ENCODE measurements at places on chromosomes 3 and 15. TPM values are rescaled to one million over a fixed set of nuclear protein-coding genes. Genes with fewer than 3 reads are reported as not detected.

Gene MNS1
- 1.0 TPM for total RNA-seq

Gene MELTF
- total RNA-seq: 5.9 TPM

Gene LYZL4
- not detected for total RNA-seq

Gene ALDH1A3
- total RNA-seq: 36.9 TPM

DNA sequence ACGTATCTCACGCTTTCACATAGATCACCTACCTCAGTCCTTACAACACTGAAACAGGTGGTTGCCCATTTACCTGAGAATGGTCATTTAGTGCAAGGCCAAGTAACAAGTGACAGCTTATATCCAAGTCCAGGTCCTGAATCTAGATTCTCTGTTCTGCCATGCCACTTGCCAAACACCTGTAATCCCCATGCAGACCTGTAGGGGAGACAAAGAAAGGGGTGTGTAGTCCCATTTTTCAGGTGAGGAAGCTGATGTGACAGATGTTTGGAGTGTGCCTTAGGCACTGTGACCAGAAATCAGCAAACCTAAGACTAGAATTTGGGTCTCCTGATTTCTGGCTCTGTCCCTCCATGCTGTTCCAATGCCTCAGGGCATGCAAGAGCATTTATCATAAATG, 12.7 kb downstream of the ZNF35 start:
- H3K4me1 ChIP-seq: no peaks in the 10 kb centered on the region
- H3K27me3 ChIP-seq: no peaks in the 10 kb centered on the region
- H3K4me3 ChIP-seq: no peak overlapping the region
- H3K36me3 ChIP-seq: peaks cover 25% of the 10 kb centered on the region

DNA sequence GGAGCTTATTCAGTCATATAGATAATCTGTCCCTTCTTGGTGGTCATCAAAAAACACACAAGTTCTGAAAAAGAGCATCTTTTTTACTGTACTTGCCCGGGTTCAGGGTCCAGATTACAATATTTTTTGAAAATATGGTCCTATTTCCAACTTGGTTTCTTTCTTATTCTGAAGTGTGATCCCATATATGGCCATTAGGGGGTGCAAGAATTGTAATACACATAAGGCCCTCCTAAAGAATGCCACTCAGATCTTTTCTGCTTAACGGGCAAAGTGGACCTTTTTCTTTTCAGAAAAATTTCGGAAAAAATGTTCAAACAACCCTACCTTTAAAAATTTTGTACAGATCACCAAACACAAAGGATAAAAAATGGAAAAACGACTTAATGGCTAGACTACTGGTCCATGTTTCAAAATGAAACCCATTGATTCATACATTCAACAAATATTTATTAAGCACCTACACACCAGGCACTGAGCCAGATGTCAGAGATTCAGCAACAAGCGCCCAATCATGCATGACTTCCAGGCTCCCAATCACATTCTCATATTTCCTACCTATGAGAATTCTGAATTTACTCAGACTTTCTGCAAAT, 102.0 kb upstream of the MYRIP start:
- no peaks in the 10 kb centered on the region for H3K27me3 ChIP-seq
- H3K4me3 ChIP-seq: no peak overlapping the region
- DNase-seq: no peak
- no peak overlapping the region for H3K27ac ChIP-seq

GRCh38 chr3:20912406-20912805, 726.4 kb upstream of the SGO1 start:
- H3K27ac ChIP-seq: no peak overlapping the region
- H3K27me3 ChIP-seq: no peaks in the 10 kb centered on the region
- no peaks in the 10 kb centered on the region for H3K36me3 ChIP-seq
- DNase-seq: no peak

GRCh38 chr3:194565597-194566190, 67.5 kb downstream of the TMEM44 start:
- H3K4me3 ChIP-seq: no peak overlapping the region
- H3K4me1 ChIP-seq: no peaks in the 10 kb centered on the region
- DNase-seq: no peak
- H3K27ac ChIP-seq: no peak overlapping the region
- no peaks in the 10 kb centered on the region for H3K27me3 ChIP-seq

- no peak for DNase-seq
- no peaks in the 10 kb centered on the region for H3K36me3 ChIP-seq
- no peak overlapping the region for H3K4me3 ChIP-seq
- H3K27ac ChIP-seq: no peak overlapping the region
Measured at GRCh38 chr15:38721568-38721945, 156.9 kb upstream of the RASGRP1 start.

- no peaks in the 10 kb centered on the region for H3K27me3 ChIP-seq
- no peaks in the 10 kb centered on the region for H3K36me3 ChIP-seq
- DNase-seq: no peak
- H3K4me1 ChIP-seq: no peaks in the 10 kb centered on the region
- H3K27ac ChIP-seq: no peak overlapping the region
Measured at GRCh38 chr3:131072845-131073244, 46.2 kb downstream of the NEK11 start.

DNA sequence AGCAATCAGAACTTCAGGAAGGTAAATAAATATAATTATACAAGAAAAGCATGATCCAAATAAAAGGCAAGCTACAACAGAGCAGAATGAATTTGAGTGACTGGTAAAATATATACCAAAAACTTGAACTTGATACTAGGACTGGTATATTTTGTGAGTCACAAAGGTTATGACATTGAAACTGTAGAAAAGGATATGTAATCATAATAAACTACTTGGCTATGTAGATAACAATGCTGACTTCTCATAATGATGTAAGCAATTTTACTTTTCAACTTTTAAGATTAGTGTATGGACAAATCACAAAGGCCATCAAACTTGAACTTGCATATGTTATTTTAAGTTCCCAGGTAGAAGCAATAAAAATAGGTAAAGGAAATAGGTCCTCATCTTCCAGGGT, 384.5 kb upstream of the NECTIN3 start:
- no peak overlapping the region for H3K27ac ChIP-seq
- no peak overlapping the region for H3K4me3 ChIP-seq
- H3K27me3 ChIP-seq: no peaks in the 10 kb centered on the region
- H3K36me3 ChIP-seq: no peaks in the 10 kb centered on the region
- no peaks in the 10 kb centered on the region for H3K4me1 ChIP-seq
- no peak for DNase-seq

GRCh38 chr3:184812662-184813042, 686 bp downstream of the VPS8 start:
- DNase-seq: no peak
- H3K27ac ChIP-seq: peak overlapping the region; percentile 87
- H3K4me1 ChIP-seq: peaks cover 5% of the 10 kb centered on the region
- H3K27me3 ChIP-seq: no peaks in the 10 kb centered on the region
- H3K4me3 ChIP-seq: peak overlapping the region; percentile 84

GRCh38 chr3:119831022-119831421, 49.1 kb downstream of the NR1I2 start:
- no peaks in the 10 kb centered on the region for H3K36me3 ChIP-seq
- H3K27ac ChIP-seq: no peak overlapping the region
- H3K4me1 ChIP-seq: no peaks in the 10 kb centered on the region

DNA sequence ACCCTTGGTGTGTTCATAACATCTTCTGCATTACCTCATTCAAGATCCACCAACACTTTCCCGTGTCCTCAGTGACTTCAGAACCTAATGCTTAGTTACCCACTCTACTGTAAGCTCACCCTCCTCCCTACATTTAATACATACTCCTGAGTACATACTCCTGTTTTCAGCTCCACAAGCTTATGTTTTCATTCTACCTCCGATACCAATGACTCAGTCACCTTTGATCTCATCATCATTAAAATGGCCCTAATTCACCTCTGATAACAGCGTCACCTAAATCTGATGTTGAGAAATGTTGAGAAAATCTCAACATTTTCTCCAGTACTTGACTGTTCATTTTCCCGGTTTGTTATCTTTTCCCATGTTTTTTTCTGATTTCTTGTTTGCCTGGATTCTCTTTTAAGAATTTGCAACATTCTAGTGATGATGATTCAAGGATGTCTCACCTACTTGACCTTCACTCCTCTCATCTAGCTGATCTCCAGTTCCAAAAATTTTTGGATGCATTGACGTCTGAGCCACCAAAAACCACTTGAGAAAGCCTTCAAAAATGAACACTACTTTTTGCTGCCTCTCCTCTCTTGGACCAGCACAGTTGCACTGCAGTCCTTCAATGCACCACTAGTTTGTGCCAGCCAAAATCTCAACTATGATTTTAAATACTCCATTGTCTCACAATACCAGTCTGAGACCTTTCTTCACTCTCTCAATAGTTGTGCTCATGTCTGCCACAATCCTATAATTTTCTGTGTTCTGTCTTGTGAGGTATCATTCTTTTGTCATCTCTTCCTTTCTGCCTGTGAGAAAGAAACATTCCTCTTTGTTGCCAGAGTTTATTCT, 220.7 kb upstream of the SEMA6D start:
- no peak for DNase-seq
- no peaks in the 10 kb centered on the region for H3K36me3 ChIP-seq
- no peaks in the 10 kb centered on the region for H3K4me1 ChIP-seq

DNA sequence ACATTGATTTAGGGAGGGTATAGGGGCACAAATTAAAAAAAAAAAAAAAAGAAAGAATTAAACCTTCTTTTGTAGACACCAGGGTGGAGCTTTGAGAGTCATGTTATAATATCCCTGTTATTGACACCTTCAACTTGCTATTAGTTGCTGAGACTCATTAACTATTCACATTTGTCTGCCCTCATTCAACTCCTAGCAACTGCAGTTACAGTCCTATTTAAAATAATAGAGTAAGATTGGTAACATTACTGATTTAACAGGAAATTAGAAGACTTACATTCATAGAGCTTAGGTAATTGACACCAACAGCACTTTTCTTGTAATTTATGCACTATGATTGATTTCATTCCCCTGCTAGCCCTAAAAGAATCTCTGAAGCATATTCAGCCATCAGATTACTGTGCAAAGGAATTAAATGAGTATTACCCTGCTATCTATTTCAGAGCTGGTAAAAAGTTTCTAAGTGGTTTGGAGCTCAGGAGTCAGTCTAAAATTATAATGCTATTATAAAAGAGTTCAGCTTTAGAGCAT, 148.8 kb upstream of the TBL1XR1 start:
- peak overlapping the region; percentile 69 for H3K27ac ChIP-seq
- peaks cover 44% of the 10 kb centered on the region for H3K4me1 ChIP-seq
- no peak for DNase-seq
- no peaks in the 10 kb centered on the region for H3K36me3 ChIP-seq
- H3K27me3 ChIP-seq: no peaks in the 10 kb centered on the region
